ENCODE measurements at places on chromosomes 1 and 21.
A peak's percentile ranks its signal among the peaks of the same experiment; 100 is the strongest.

DNA sequence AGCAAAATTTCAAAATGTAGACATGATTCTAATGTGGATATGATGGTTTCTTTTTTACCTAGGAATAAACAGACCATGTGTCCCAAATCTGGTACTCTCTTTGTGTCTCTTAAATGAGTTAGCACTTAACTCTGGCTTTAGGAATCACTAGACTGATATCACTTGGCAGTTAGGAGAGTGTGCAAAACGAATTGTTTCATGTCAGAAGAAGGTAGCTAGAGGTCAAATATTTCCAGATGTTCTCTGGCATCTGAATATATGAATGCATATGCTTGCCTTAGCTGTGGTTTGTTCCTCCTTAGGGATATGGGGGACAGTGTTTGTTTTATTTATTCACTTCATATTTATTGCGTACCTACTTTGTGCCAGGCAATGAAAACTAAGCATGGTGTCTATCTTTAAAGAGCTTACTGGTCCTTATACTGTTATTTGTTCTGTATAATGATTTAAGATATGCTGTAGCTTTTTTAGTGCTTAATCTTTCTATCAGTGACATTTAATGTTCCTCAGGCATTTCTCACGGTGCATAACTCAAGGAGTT is 65.2 kb downstream of the LRRC8C start:
- no peak for DNase-seq

DNA sequence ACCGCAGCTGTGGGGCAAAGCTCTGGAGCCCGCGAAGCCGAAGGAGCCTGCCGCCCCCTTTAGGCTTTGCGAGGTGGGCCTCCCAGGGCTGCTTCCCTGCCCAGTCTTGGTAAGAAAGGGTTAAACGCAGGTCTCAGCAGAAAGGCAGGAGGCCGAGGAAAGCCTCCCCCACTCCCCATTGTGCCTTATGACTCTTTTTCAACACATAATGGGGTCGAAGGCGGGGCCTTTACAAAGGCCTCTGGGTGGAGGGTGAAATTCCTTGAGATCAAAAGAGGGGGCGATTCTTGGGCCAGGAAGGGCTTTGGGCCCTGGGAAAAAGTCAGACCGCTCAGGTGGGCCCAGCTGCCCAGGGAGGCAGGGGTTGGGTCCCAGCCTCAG is 880 bp downstream of the ALPL start:
- DNase-seq: no peak

- DNase-seq: no peak
These were observed 9.4 kb downstream of the KDM5B start for GRCh38 chr1:202798792-202799331.

DNA sequence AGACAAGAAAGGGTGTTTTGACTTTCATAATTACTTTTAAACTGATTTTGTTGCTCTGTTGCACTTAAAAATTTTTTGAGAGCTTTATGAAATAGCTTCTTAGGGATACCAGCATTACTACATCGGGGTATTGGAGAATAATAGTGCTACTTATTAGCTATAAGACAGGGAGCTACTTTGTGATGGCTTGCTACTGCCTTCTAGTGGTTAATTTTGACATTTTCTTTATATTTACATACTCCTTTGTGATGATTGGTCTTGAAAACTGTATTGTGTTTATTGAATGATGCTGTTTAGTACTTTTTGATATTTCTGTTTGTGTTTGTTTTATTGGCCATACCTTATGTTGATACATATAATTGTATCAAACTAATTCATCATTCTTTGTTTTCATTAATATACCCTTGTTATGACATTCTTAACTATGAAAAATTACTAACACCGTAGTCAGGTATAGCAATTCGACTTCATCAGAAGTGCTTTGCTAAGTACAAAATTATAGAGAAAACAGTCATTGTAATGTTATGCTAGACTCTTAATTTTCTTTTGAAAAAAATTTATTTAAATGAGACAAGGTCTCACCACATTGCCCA is 85.5 kb downstream of the CLIC4 start:
- peak; percentile 62 for DNase-seq

- no peak for DNase-seq
These were observed 29.8 kb downstream of the GPA33 start for GRCh38 chr1:167060141-167061072.

DNA sequence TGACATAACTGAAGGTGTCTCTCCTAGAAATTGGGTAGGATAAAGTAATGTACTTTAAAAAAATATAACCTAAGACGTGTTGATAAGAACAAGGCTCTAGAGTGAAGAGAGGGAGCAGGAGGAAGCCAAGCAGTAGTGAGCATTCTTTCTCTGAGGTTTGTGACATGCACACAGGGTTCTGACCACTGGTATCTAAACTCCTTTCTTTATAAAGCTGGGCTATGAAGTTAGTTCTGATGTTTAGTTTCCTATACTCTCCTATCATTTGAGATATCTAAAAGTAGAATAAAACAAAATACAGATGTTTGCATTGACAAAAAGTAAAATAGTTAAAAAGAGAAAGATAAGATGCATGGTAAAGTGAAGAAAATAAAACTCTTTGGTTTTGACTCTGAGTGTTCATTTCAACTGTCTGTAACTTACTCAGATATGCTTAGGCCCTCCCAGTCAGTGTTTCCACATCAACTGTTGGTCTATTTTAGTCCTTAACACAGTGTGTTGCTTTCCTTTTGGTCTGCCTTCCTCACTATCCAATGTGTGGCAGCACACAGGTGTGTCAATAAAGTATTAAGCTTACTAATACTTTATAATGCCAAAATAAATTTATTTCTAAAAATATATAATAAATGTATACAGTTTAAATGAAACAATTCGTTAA is 543.5 kb downstream of the PTPRC start:
- DNase-seq: no peak
